ENCODE measurements at places on chromosomes 2 and 18. TPM values are rescaled to one million over a fixed set of nuclear protein-coding genes. Genes with fewer than 3 reads are reported as not detected.

DNA sequence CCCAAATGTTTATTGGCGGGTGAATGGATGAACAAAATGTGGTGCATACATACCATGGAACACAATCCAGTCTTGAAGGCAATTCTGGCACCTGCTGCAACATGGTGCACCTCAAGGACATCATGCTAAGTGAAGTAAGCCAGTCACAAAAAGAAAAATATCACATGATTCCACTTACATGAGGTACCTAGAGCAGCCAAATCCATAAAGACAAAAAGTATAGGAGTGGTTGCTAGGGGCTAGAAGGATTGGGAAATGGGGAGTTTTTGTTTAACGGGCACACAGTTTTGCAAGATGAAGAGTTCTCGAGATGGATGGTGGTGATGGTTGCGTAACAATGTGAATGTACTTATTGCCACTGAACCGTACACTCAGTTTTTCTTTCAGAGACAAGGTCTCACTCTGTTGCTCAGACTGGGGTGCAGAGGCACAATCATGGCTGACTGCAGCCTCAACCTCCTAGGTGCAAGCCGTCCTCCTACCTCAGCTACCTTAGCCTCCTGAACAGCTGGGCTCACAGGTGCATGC is 90.9 kb upstream of the CERS6 start:
- no peak for DNase-seq

DNA sequence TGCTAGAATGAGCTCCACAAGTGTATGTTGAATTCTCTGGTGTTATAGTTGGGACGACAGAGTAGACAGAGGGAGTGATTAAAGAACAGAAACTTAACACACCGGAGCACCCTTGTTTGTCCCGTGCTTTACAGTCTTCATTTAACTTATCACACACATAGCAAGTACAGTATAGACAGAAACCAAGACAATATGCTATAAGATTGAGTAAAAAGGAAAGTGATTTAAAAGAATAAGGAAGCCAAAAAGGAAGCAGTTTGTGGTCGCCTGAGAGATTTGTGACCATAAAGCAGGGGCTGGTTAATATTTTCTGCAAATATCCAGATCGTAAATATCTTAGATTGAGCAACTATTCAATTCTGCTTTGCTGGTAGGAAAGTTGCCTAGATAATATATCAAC is 1128.4 kb downstream of the TSN start:
- no peak for DNase-seq

The CXCR1 gene
- total RNA-seq = 0.29 TPM

DNA sequence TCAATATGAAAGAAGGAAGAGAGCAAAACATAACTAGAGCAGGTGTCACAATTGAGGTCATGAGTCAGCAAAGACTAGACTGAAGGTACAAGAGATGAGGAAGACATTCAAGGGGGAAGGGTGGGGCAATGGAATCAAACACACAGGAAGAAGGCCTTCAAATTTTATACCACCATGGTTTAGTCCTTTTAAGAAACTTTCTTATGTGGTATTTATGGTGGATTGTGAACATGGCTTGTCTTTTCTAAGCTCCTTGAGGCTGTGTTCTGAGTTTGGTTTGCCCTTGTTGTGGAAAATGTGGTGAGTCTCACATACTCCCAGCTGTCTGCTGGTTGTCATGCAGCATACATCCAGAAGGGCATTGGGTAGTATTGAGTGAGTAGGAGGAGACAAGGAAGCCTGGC is 62.1 kb downstream of the NABP1 start:
- DNase-seq = no peak

DNA sequence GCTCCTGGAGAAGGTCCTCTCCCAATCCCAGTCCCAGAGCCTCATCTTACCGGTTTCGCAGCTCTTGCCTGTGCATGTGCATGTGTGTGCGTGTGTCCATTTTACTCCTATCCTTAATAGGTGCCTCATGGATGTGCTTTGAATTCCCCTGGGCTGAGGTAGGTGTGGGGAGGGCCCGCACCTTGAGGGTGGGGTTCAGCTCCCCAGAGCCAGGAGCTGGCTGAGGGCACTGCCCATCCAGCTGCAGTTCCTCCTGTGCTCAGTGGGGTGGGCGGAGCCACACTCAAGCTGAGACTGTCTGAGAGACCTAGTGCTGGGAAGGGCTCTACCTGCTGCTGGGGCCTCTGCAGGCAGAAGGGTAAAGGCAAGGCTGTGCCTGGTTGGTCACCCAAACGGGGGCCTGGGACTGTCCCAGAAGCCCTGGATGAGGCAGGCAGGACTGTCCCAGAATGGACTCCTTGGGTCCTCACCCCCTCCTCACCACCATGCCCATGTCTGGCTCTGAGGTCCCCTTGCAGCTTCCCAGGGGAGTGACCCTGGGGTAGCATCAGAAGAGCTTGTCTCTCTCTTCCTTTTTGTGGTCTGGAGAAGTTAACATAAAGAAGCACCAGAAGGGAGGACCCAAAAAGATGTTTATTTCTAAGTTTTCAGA is 8.9 kb downstream of the GDF7 start:
- no peak for DNase-seq

- no peak for DNase-seq
Measured at GRCh38 chr2:9302755-9303154, 96.1 kb downstream of the ASAP2 start.

GRCh38 chr2:167794554-167795255 is 452.7 kb downstream of the STK39 start:
- no peak for DNase-seq

DNA sequence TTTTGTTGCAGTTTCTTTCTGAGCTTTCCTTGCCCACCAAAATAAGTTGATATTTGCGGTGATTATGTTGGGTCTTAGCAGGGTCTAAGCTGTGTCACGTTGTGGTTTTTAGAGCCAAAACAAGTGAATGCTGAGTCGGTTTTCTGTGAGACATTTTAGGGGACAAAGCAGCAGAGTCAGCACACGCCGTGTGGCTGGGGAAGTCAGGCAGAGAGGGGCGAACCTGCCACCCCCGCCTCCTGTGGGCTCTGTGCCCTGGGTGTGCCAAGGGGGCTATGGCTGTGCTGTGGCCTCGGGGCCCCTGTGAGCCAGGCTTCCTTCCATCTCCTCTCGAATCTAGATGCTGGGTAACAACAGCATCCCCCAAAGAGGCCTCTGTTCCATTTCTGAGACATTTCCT is 30.8 kb upstream of the TMEM87B start:
- no peak for DNase-seq

- DNase-seq = no peak
Measured at GRCh38 chr2:76667821-76668271, 854.3 kb downstream of the LRRTM4 start.

GRCh38 chr2:25310965-25311864 is 30.5 kb downstream of the DNMT3A start:
- peak; percentile 91 for DNase-seq

DNA sequence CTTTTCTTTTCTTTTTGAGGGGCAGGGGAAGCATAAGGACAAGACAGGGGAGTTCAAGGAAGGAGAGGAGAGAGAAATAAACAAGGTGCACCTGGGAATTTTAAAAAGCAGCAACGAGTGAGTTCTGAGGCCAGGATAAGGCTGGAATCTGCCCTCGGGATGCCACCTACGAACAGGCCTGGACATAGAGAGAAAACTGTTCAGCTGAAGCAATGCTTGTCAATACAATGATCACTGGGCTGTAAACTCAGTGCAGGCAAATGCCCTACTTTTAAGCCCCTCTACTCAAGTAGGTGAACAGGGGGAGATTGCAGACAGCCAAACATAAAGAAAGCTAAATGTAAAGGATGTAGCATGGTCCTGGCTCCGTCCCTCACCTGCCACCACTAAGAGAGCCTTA is 330.5 kb downstream of the ETAA1 start:
- DNase-seq = peak; percentile 28

The RAB11FIP5 gene
- total RNA-seq = 39.4 TPM

GRCh38 chr2:192539306-192539705 is 344.6 kb upstream of the TMEFF2 start:
- no peak for DNase-seq

DNA sequence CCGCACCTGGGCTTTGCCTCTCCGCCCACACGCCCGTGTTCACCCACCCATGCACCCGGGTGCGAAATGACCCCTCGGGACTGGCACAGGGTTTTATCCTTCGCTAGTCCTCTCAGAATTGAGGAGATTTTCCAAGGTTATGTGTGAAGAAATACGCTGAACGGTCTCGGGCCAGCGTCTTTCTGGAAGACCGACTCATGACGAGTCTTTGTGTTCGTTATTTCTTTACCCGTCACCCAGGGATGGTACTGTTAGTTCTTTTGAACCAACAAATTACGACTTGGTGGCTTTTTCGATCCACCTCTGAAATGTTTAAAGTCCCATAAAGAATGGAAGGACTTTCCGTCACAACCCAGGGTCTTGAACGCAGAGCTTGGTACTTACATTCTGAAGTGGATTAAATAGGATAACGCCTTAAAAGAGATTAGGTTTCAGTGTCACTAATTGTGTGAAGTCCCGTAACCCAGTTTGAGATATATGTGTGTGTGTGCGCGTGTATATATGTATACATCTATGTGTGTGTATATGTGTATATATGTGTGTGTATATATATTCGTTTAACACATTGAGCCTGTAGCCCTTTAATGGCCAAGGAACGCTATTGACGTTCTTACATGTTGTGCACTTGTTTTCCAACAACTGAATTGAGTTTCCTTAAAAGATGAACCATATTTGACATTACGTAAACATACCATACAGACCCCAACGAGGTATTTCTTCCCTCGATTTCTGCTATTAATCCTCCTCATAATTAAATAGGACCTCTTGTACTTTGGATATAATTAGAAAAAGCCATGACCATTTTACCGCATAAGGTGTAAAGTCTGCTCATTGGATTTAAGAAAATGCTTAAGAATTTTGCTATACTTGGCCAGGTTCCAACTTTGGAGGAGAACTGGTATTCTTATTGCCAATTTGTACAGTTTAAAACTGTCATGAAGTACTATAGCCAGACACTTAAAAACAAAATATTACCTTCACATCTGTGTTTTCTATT is 889 bp downstream of the ZC3H15 start:
- DNase-seq = no peak

GRCh38 chr2:15275346-15275745 is 285.8 kb downstream of the NBAS start:
- DNase-seq = no peak

DNA sequence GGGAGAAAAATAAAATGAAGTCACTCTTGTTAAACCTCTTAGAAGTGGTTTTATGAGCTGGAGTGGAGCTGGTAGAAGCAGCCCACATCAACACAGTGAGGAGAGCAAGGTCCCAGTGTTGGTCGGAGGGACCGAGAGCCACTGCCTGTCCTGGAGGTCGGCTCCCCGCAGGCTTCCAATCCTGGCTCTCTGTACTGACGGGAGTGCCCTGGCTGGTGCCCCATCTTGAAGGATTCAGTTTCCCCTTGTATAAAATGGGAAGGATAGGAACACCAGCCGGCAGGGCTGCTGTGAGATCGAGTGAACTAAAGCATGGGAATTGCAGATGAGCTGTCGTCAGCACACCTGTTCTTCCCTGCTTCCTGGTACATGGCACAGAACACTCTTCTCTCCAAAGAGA is 104.3 kb upstream of the ID2 start:
- no peak for DNase-seq

The FER1L5 gene
- total RNA-seq = 0.11 TPM

DNA sequence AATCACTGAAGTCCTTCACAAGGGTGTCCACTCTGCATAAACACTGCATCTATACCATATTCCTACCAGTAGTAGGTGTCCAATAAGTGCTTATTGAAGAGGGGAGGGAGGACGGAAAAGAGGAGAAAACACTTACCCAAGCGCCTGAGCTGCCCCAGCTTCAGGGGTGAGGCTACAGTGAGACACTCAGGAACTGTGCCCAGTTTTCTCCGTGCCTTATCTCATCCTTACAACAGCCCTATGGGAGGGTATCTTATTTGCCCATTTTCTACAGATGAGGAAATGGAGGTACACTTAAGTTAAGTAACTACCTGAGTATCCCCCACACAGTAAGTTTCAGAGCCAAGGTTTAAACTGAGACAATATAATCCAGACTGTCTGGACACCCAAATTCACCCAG is 41.5 kb downstream of the RNF152 start:
- no peak for DNase-seq

The VIL1 gene
- total RNA-seq = not detected

DNA sequence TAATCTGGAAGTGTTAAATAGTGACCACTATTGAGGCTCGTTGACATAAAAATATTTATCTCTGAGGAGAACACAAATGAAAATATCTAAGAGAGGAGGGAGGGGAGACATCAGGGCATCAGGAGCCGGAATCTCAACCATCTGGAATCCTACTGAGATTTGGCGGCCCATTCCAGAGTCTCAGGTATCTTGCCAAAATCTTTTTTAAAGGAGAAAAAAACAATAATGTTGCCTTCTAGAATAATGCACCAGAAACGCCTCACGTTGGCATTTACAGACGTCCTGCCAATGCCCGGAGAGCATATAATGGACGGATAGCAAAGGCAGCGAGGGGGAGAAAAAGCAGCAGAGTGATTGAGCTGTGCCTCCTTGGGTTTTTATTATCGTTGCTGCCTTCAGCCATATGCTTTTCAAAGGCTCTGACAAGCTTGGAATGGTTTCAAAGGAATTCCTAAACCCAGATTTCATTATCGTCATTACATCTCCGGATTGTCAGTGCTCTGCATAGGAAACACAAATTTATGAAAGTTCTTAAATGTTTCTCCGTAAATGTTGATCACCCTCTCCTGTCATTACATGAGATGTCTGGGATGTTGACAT is 30.9 kb upstream of the EGR4 start:
- DNase-seq = no peak

The ANO7 gene
- 0.94 TPM for total RNA-seq

DNA sequence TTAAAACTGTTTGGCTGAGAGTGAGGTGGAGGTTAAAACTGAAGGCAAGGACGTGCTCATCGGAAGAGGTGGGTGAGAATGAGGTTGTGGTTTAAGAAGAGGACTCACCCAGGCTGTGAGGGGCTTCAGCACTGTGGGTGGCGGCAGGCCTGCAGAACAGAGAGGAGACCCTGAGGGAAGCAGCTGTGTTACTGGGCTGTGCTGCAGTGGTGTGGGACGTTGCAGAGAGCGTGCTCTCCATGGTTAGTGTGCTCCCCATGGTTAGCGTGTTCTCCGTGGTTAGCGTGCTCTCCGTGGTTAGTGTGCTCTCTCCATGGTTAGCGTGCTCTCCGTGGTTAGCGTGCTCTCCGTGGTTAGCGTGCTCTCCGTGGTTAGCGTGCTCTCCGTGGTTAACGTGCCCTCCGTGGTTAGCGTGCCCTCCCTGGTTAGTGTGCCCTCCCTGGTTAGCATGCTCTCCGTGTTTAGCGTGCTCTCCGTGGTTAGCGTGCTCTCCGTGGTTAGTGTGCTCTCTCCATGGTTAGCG is 68.5 kb upstream of the NFATC1 start:
- DNase-seq = no peak

- no peak for DNase-seq
Measured at GRCh38 chr2:224408676-224409075, 6.8 kb upstream of the FAM124B start.

DNA sequence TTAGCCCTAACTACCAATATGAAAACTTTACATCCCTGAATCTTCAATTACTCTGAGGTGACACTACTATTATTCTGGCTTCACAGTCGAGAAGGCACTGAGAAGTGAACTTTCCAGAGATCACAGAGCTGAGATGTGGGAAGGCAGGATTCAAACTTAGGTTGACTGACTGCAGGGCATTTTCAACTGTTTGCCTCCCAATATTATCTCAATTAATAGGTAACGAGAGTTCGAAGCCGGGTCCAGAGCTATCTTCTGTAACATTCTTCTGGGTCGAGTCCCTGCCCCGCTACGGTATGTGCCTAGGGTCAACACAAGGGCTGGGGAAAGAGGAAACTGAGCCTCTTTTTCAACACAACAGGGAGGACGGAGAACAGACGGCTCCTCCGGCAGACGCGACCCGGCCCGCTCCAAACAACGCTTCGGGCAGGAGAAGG is 740 bp downstream of the CHMP3 start:
- DNase-seq = no peak
